ENCODE measurements at places on chromosomes 3 and 15.

GRCh38 chr15:75801859-75802593 is 41.2 kb upstream of the UBE2Q2 start:
- peaks cover 21% of the 10 kb centered on the region for H3K27me3 ChIP-seq
- no peak overlapping the region for H3K27ac ChIP-seq
- H3K4me1 ChIP-seq, result peaks cover 6% of the 10 kb centered on the region
- H3K36me3 ChIP-seq, result no peaks in the 10 kb centered on the region

GRCh38 chr3:187193181-187193580 is 4.1 kb upstream of the RTP1 start:
- H3K4me1 ChIP-seq, result no peaks in the 10 kb centered on the region
- H3K27me3 ChIP-seq, result peaks cover 13% of the 10 kb centered on the region
- H3K4me3 ChIP-seq, result no peak overlapping the region
- no peak overlapping the region for H3K27ac ChIP-seq
- no peaks in the 10 kb centered on the region for H3K36me3 ChIP-seq

- H3K27ac ChIP-seq, result no peak overlapping the region
- DNase-seq, result no peak
- no peaks in the 10 kb centered on the region for H3K36me3 ChIP-seq
- no peak overlapping the region for H3K4me3 ChIP-seq
Measured at GRCh38 chr15:38065721-38066345, 131.4 kb downstream of the TMCO5A start.

- no peak overlapping the region for H3K27ac ChIP-seq
- no peaks in the 10 kb centered on the region for H3K4me1 ChIP-seq
- no peak overlapping the region for H3K4me3 ChIP-seq
- H3K36me3 ChIP-seq, result no peaks in the 10 kb centered on the region
- no peaks in the 10 kb centered on the region for H3K27me3 ChIP-seq
Measured at GRCh38 chr3:23438657-23439056, 235.5 kb downstream of the UBE2E2 start.

GRCh38 chr15:68431037-68431791 is 749 bp downstream of the ITGA11 start:
- peaks cover 18% of the 10 kb centered on the region for H3K27me3 ChIP-seq
- H3K36me3 ChIP-seq, result no peaks in the 10 kb centered on the region
- H3K4me3 ChIP-seq, result no peak overlapping the region
- DNase-seq, result no peak
- no peaks in the 10 kb centered on the region for H3K4me1 ChIP-seq

GRCh38 chr3:170232266-170232665 is 10.0 kb downstream of the PRKCI start:
- peaks cover 19% of the 10 kb centered on the region for H3K36me3 ChIP-seq
- DNase-seq, result no peak
- H3K4me1 ChIP-seq, result no peaks in the 10 kb centered on the region
- H3K27ac ChIP-seq, result no peak overlapping the region

DNA sequence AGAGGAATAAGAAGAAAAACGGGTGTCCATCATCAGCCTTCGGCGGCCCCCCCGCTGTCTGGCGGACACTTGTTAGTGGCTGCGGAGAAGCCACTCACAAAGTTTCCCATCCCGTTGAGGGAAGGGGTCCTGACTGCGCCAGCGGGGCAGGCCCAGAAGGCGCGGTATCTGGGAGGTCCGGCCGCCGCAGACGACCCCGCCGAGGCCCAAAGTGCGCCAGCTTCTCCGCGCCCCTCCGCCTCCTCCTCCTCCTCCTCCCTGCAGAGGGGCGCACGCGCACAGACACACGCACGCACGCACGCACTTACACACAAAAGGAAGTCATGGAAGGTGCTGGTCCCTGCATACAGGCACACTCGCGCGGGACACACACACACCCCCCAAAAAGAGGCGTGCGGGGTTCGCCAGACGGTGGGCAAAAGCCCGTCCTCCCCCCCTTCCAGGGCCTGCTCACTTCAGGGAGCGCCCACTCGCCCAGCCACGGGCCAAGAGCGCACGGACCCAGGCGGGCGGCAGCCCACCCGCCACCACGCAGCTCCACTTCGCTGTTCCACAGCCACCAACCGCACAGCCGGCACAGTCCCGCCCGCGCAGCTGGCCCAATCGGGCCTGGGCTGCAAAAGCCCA is 18.0 kb downstream of the ZNF148 start:
- H3K36me3 ChIP-seq, result no peaks in the 10 kb centered on the region
- H3K4me1 ChIP-seq, result peaks cover 35% of the 10 kb centered on the region
- peak overlapping the region; percentile 67 for H3K4me3 ChIP-seq
- no peaks in the 10 kb centered on the region for H3K27me3 ChIP-seq

DNA sequence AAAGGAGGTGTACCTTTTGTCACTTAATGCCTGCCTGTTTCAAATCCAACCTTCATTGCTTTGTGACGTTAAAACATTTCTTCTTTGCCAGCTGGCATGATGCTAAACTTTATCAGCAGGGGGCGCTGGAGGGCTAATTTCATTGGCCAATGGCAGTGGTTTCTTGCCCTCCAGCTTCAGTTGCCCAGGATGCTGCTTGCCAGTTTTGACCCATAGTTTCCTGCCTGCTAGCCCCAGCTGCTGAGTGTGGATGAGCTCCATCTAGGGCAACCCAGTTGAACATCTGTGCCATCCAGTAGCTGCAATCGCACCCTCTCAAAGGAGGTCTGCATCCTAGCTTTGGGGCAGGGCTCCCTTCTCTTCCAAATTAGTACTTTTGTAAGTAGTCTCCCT is 22.1 kb downstream of the ACKR2 start:
- no peaks in the 10 kb centered on the region for H3K4me1 ChIP-seq
- peaks cover 11% of the 10 kb centered on the region for H3K27me3 ChIP-seq
- H3K27ac ChIP-seq, result no peak overlapping the region
- peak; percentile 61 for DNase-seq
- no peaks in the 10 kb centered on the region for H3K36me3 ChIP-seq

- H3K27me3 ChIP-seq, result no peaks in the 10 kb centered on the region
- H3K4me1 ChIP-seq, result peaks cover 35% of the 10 kb centered on the region
- no peaks in the 10 kb centered on the region for H3K36me3 ChIP-seq
Measured at GRCh38 chr15:58980351-58980939, 7.0 kb upstream of the RNF111 start.

GRCh38 chr3:143608966-143609365 is 239.3 kb downstream of the SLC9A9 start:
- no peak for DNase-seq
- H3K27me3 ChIP-seq, result no peaks in the 10 kb centered on the region

- H3K4me1 ChIP-seq, result no peaks in the 10 kb centered on the region
- H3K4me3 ChIP-seq, result no peak overlapping the region
- H3K36me3 ChIP-seq, result no peaks in the 10 kb centered on the region
- H3K27ac ChIP-seq, result no peak overlapping the region
- DNase-seq, result no peak
- H3K27me3 ChIP-seq, result peaks cover 27% of the 10 kb centered on the region
Measured at GRCh38 chr3:28576614-28577200, 228.1 kb upstream of the AZI2 start.

DNA sequence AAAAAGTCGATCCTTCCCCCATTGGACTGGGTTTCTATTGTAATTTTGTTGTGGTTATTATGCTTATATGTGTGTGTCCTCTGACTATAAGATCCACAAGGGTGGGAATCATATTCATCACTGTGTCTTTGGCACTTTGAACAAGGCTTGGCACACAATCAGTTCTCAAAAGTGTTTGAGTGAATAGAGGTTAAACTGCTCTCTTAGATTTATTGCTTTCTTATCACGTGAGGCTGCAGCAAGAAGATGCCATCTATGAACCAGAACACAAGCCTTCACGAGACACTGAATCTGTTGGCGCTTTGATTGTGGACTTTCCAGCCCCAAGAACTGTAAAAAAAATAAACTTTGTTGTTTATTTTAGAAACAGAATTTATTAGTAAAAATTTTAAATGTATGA is 295.0 kb upstream of the MDFIC2 start:
- no peaks in the 10 kb centered on the region for H3K36me3 ChIP-seq
- H3K4me1 ChIP-seq, result no peaks in the 10 kb centered on the region
- H3K27me3 ChIP-seq, result peaks cover 8% of the 10 kb centered on the region
- no peak overlapping the region for H3K4me3 ChIP-seq
- no peak for DNase-seq

DNA sequence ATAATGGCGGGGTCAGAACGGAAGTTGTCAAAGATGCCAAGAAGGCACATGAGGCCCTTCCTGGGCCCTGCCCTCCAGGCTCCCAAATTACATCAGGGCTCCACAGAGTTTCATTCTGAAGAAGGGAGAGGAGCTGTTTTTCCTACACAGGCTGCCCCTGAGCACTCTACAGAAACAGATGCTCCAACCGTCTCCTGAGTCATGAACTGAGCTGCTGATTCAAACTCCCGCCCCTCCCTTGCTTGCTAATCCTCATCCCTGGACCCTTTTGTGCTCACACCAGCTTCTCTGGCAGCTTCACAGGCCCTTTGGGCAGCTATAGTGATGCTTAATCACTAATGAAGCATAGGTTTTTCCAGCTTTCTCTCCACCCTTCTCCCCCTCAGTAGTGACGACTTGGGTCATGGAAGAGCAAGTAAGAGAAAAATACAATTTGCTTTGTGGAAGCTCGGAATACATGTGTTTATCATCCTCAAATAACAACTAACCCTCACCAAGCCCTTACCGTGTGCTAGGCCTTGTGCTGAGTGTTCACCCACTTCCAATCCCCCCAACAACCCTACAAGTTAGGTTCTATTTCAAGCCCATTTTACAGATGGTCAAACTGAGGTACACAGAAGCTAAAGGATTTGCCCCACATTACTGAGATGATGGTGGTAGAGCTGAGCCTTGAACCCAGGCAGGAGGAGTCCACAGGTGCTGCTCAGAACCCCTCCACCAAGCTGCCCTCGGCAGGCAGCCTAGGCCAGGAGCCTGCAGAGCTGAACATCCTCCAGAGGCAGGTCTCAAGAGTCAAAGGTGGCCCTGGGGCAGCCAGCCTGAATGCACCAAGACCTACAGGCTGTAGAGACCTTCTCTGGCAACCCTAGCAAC is 21.9 kb downstream of the MEGF11 start:
- H3K4me3 ChIP-seq, result no peak overlapping the region
- H3K4me1 ChIP-seq, result no peaks in the 10 kb centered on the region
- H3K36me3 ChIP-seq, result no peaks in the 10 kb centered on the region
- DNase-seq, result no peak
- no peak overlapping the region for H3K27ac ChIP-seq
- H3K27me3 ChIP-seq, result no peaks in the 10 kb centered on the region

DNA sequence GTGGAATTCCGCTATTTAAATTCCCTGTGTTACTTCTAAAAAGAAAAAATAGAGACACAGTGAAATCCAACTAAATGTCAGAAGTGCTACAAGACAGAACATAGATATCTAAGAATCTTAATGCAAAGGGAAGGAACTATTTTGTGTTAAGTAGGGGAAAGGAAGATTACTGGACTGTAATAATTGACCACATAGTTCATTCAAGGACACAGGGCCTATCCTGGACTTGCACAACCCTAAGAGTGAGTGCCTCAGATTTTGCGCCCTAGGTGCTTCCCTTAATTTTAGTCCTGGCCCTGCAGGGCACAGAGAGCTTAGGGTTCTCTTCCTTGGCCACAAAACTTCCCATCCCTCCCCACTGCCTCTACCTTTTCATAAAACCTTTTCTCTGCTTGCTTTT is 3.5 kb upstream of the IL20RB start:
- no peaks in the 10 kb centered on the region for H3K27me3 ChIP-seq
- H3K27ac ChIP-seq, result no peak overlapping the region
- no peak for DNase-seq
- no peaks in the 10 kb centered on the region for H3K4me1 ChIP-seq
- H3K4me3 ChIP-seq, result no peak overlapping the region
- H3K36me3 ChIP-seq, result no peaks in the 10 kb centered on the region

DNA sequence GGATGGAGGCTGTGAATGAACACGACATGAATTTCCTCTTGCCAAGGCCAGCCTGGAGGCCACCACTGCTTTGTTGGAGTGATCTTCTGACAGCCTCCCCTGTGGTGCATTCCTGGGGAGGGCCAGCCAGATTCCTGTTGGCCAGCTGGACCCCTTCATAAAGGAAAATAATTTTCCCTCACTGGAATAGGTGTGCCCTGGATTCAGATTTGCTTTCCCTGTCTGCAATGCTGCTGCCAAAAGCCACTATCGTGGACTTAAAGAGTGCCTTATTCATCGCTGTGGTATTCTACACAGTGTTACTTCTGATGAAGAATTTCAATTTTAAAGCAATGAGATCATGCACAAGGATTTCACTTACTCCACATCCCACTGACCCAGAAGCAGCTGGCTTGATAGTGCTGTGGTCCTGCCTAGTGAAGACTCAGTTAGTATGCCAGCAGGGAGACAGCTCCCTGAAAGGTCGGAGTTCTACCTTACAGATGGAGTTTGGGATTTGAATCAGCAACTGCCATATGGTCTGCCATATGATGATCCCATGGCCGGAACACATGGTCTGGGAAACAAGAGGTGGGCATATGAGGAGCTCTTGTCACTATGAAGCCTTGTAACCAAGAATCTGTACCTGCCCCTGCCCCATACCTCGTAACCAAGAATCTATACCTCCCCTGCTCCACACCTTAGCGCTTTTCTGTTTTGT is 145.2 kb downstream of the KLF13 start:
- H3K4me1 ChIP-seq, result peaks cover 25% of the 10 kb centered on the region
- H3K27ac ChIP-seq, result peak overlapping the region; percentile 66
- no peaks in the 10 kb centered on the region for H3K27me3 ChIP-seq
- no peaks in the 10 kb centered on the region for H3K36me3 ChIP-seq

- peak; percentile 5 for DNase-seq
- H3K27ac ChIP-seq, result peak overlapping the region; percentile 96
- H3K4me1 ChIP-seq, result peaks cover 25% of the 10 kb centered on the region
Measured at GRCh38 chr15:43329217-43329959, 985 bp downstream of the LCMT2 start.

DNA sequence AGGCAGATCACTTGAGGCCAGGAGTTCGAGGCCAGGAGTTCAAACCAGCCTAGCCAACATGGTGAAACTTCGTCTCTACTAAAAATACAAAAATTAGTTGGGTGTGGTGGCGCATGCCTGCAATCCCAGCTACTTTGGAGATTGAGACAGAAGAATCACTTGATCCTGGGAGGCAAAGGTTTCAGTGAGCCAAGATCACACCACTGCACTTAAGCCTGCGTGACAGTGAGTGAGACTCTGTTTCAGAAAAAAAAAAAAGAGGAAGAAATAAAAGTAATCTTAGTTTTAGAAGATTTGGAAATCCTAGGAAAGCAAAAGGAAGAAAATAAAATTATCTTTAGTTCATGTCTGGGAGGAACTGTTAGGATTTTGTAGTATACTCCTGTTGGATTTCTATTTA is 77.2 kb downstream of the IL12A start:
- H3K27me3 ChIP-seq, result no peaks in the 10 kb centered on the region
- no peaks in the 10 kb centered on the region for H3K4me1 ChIP-seq
- no peak overlapping the region for H3K4me3 ChIP-seq
- DNase-seq, result no peak

DNA sequence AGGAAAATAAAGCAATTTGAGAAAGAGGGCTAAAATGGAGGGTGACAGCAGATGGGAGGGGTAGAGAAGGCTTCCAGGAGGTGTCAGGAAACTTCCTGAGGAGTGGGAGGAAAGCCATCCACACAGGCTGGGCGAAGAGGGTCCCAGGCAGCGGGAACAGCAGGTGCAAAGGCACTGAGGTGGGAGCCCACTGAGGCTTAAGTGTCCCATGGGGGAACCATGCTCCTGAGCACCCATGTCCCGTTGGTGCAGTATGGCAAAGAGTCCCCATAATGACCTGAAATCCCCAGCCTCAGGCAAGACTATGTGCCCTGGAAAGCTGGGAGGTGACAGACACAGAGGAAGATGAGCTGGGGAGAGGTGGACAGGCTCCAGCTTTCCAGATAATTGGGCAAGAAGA is 30.0 kb downstream of the CFAP100 start:
- no peak overlapping the region for H3K4me3 ChIP-seq
- H3K27ac ChIP-seq, result no peak overlapping the region
- H3K36me3 ChIP-seq, result no peaks in the 10 kb centered on the region
- no peaks in the 10 kb centered on the region for H3K4me1 ChIP-seq
